ENCODE measurements at places on chromosomes 12 and 14.

DNA sequence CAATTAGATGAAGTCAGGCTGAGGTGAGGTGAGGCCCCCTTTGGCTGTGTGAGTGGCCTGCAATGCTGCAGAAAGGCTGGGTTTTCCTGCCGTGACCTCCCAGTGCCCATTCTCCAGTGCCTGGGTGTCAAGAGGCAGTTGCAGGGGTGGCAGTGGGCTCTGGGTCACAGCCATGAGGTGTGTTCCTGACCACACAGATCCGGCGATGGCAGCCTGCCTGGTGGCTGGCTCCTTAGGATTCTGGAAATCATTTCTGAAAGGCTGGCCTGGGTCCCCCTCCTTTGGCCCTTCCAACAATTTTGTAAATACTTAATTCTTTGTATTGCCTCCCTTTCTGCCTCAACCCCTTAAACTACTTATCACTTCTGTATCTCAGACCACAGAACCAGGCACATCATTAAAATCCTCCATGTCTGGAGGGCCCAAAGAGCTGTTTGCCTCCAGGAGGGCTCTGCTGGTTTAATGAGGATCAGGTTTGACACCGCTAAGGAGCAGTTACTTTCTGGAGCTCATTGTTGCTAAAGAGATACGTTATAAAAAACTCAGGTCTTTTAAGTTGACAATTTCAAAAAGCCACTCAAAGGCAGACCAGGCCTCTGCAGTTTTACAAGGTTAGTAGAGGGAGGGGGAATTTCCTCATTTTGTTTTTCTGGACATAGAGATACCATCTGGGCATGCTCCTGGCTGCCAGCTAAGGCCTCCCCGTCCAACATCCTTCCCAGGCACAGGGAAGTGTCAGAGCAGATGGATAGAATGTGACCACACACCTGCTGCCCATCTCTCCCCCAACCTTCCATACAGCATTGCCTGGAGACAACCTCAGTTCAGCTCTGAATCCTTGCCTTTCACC is 204.4 kb downstream of the FOXN3 start:
- DNase-seq = no peak

DNA sequence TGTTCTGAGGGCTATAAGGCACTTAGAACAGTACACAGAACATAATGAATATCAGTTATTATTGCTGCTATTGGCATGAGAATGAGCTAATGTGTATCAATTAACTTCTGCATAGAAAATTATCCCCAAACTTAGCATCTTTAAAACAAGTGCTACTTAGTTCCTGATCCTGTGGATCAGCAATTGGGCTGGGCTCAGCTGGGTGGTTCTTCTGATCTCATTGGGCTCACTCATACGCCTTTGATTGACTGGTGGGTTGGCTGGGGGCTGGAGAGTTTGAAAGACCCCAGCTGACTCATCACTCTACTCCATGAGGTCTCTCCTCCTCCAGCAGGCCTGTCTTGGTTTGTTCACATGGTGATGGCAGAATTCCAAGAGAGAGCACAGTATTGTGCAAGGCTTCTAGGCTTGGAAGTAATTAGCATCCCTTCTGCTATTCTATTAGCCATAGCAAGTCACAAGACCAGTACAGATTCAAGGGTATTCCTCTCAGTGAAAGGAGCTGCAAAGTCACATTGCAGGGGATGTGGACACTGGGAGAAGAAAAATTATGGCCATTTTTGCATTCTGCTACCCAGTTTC is 27.2 kb upstream of the HSPB8 start:
- DNase-seq = no peak

DNA sequence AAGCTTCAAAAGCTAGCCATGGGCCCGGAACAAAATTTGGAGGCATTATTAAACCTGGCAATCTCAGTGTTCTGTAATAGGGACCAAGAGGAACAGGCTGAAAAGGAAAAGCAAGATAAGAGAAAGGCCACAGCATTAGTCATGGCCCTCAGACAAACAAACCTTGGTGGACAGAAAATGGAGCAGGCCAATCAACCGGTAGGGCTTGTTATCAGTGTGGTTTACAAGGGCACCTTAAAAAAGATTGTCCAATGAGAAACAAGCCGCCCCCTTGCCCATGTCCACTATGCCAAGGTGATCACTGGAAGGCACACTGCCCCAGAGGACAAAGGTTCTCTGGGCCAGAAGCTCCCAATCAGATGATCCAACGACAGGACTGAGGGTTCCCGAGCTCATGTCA is 653.9 kb upstream of the TMEM132C start:
- no peak for DNase-seq

- DNase-seq = no peak
Measured at GRCh38 chr14:79253576-79253975, 957.7 kb downstream of the DIO2 start.

All from SIG-M5 (cell line).